DMS153 (cell line): ENCODE measurements at places on chromosomes 1 and 21.

- DNase-seq = no peak
Measured at GRCh38 chr1:10664251-10664650, 132.2 kb downstream of the CASZ1 start.

DNA sequence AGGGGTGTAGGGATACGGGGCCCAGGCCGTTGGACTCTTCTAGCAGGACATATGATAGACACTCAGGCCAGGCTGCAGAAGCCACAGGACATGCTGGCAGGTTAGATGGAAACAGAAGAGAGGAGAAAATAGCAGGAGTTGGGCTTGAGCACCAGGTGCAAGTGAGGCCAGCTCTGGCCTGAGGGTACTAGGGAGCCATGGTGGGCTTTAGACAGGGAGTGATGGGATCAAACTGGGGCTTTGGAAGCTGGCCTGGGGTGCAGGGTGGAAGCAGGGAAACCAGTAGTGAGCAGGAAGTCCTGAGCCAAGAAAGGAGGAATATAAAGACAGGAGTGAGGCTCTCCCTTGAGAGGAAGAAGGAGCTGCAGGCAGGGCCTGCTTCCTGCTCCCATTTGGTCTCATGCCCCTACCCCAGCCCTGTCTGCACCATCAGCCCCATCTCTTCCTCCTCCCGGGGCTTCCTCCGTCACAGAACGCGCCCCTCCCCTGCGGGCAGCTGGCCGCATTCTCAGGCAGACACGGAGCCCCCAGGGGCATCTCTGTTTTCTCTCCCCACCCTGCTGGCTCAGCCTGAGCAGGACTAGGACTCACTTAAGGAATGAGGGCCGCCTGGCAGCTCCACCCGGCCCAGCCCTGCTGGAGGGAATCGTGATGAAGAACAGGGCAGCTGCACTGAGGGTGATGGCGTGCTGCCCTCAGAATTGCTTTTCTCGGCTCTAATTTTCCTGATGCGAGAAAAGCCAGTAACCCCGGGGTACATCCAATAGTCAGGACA, 165.5 kb upstream of the TMEM51 start:
- no peak for DNase-seq

- no peak for DNase-seq
Measured at GRCh38 chr1:13832100-13832499, 132.1 kb downstream of the PRDM2 start.

DNA sequence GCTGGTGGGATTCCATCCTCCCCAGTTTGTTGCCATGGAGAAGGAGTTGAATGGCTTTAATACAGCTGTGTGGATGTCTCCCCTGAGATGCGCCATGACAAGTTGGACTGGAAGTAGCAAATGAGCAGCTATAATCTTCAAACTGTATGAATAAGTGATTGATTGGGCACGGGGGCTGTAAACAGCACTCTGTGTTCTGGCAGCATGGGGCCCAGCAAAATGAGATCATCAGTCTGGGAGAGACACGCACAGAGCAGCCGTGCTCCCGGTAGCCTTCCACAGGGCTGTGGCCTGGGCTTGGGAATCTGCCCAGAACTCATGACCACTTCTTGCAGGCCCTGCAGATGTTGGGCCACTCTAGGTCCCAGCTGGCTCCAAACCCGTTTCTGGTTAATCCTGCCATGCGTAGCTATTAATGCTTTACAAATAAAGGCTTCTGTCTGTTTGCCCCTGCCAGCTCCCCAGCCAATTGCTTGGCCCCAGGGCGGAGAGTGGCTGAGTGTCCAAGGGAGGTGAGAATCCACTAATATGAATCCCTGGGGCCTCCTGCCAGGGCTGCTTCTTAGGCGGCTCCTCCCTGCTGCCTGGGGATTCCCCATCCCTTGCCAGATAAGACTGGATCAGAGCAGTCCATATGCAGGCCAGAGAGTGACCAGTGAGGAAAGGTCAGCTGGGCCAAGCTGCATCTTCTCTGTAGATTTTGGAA, 642.9 kb downstream of the AJAP1 start:
- no peak for DNase-seq

DNA sequence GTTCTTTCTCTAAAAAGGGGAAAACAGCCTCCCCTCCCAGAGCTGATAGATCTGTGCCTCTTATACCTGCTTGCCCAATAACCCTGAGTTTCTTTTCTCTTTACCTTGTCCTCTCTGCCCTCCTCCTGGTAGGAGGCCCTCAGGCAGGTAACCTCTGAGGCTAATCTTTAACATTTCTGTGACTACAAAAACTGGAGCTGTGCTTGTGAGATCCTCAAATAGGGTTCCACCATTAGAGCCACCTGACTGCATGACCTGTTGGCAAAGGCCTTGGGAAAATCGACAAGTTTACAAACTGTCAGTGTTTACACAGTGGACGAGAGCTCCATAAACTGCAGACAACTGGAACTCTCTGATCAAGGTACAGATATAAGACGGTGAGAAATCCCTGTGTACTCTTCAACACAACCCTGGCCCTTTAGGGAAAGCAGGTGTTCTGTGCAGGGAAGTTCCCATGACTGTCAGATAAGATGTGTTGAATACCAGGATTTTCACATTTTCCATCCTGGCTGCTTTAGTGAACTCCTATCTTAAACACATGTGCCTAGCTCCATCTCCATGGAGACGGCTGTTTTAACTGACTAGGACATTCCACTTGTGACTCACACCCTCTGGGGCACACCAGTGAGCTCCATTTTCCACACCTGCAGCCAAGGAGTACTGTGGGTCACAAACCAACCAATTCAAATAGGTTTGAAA, 38.3 kb downstream of the ECE1 start:
- peak; percentile 73 for DNase-seq

DNA sequence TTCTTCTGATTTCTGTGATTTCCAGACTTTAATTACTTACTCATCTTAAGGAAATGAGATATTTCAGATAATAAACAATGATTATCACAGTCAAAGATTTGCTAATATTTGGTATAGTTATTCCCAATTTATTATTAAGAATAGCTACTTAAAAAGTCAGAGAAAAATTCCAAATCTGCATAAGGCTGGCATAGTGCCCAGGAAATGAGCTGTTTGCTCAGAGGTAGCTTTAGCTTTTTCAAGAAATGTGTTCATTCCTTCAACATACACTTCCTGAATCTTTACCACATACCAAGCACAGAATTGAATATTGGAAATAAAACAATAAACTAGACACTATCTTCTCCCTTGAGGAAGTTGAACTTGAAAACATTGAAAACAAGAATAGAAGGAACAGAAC, 44.3 kb upstream of the KCNK1 start:
- no peak for DNase-seq

GRCh38 chr1:218481116-218481775, 136.1 kb downstream of the TGFB2 start:
- DNase-seq = no peak

- DNase-seq = no peak
Measured at GRCh38 chr1:201125800-201126199, 1.2 kb downstream of the ASCL5 start.

GRCh38 chr1:182441719-182442118, 8.2 kb upstream of the RGSL1 start:
- DNase-seq = no peak

DNA sequence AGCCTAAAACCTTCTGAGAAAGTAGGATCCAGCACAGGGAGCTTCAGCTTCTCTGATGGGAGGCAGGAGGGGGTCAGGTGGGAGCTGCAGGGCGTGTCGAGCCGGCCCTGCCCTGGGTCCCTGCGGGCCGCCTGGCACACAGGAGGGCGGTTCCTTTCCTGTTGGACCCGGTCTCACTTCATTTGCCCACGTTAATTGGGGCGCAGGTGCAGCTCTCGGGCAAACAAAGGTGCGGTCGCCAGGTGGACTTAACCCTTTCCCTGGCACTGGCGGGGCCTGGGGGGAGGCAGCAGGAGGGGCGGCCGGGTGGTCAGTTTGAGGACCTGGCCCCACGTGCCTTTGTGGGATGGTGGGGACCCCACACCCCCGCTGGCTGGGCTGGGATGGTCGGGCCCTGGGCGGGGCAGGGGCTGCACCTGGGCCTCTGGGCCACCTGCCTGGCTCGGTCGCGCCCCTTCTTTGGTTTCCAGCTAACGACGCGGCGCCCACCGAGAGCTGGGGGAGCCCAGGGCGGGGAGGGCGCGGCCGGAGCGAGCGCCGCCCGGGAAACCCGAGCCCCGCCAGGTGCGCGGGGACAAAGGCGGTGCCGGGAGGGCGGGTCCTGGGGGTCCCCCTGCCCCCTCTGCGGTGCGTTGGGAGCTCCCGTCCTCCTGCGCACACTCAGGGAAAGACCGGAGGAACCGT, 20.8 kb upstream of the C1orf159 start:
- DNase-seq = peak; percentile 97

DNA sequence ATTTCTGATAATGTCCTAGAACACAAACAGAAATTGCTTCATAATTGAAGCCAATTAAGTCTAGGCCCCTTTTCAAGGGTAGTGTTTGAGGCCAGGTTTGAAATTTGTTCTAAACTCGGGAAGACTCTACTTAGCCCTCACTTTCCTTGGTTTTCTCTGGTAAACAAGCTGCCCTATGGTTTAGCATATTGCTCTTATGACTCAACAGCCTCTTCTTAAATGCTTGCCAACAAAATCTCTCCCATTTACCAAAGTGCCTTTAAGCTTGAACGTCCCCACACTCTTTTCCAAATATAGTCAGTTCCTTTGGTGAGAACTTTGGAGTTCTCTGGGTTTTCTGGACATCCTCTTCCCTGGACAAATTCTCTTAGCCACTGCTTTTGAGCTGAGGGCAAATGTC, 5.8 kb upstream of the LCE6A start:
- DNase-seq = no peak

DNA sequence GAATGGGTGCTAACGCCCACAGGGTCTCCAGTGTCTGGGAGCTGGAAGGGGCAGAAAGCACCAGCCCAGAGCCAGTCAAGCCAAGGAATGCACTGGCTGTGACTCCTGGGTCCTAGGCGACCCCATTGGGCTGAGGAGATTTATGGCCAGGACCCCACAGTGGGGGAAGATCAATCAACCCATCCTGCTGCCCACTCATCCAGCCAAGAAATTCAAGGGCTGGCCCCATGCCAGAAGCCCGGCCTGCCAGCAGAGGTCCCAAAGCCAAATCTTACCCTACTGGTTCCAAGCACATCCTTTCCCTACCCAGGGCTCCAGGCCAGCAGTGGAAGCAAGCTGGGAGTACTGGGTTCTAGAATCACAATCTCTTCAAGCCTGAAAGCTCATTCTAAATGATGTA, 6.8 kb upstream of the PDZK1IP1 start:
- DNase-seq = no peak

GRCh38 chr1:230430499-230430898, 4.4 kb upstream of the PGBD5 start:
- DNase-seq = no peak

DNA sequence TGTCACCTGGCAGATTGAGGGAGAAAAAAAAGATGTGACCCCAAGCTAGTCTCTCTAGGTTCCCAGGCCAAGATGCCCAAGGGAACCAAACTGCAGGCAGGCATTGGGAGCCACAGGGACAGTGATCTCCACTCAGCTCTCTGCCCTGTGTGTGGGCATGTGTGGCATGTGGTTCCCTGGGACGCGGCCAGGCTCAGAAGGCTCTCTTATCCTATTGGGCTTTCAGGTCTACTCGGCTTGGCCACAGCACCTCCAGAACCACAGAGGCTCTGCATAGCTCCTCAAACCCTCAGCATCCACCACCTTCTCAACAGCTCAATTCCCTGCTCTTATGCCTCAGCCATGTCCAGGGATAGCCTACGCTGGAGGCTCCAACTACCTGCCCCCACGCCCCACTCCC, 22.0 kb downstream of the IQGAP3 start:
- DNase-seq = no peak

- DNase-seq = no peak
Measured at GRCh38 chr1:173084292-173084691, 33.6 kb upstream of the TNFSF18 start.

DNA sequence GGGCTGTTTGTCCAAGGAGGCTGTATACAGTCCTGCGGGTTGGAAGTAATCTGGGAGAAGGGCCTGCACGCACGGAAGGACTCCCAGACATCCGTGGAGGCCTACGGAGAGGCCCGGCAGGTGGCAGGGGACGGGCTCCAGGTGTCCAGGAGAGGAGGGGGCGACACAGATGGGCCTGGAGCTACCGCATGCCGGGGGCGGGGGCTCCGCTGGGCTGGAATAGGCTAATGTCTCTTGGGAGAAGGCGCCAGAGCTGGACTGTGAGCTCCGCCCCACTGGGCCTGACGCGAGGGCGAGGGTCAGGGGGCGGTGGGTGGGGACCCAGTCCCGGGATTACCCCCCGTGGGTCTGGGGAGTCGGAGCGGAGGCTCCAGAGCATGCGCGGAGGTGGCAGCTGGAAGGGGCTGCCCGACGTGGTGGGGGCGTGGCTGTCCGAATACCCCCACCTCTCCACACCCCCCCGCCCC, 659 bp downstream of the AGO1 start:
- DNase-seq = peak; percentile 39

DNA sequence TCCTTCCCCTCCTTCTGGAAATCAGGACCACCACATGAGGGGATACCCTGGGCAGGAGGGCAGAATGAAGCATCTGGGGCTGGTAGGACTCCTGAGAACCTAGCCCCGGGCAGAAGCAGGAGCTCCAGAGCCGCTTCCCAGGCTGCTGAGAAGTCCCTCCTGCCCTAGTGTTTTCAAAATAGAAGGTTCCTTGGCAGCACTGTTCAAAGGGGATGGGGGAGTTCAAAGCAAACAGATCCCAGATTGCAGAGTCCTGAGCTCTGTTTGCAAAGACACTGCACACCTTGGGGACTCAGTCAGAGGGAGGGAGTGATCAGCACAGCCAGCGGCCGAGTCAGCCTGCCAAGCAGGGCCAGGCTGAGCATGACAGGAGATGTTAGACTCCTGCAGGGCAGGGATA, 177.8 kb downstream of the PTPRU start:
- DNase-seq = no peak

DNA sequence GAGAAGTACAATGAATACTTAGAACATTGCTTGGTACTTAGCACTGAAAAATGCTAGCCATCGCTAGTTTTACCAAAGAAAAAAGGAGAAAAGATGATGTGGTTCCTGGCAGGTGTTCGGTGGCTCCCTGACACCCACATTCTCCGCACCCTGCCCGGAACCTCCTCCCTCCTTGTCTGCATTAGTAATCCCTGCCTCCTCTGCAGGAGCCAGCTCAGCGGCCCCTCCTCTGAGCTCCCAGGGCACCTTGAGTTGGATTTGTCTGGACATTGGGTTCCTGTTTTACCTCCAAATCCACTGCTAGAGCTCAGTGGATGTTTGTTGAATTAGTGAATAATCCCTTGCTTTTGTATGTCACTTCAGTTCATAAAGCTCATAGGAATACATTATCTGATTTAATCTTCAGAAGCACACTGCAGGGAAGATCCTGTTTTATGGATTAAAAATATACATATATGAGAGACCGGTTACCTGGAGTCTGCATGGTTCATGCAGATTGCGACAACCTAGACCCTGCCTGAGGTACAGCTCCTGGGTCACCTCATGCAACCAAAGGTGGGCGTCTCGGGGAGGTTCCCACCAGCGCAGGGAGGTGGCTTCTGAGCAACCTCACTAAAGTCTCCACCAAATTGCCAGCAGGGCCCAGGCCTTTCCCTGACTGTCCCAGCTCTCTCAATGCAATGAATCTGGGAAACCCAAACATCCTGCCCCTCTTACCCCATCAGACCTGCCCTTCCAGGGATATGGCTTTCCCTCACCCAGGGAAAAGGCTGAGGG, 24.2 kb downstream of the PCAT6 start:
- no peak for DNase-seq

- no peak for DNase-seq
Measured at GRCh38 chr1:47765236-47765635, 231.9 kb downstream of the TRABD2B start.

- no peak for DNase-seq
Measured at GRCh38 chr1:87149241-87150041, 179.2 kb upstream of the LMO4 start.

GRCh38 chr1:202673531-202673930, 36.7 kb downstream of the SYT2 start:
- DNase-seq = no peak

GRCh38 chr1:189790335-189790734, 687.3 kb downstream of the BRINP3 start:
- DNase-seq = no peak

GRCh38 chr1:55276671-55277376, 61.7 kb upstream of the USP24 start:
- no peak for DNase-seq
